Ovary (tissue), 10 donors: ENCODE measurements at places on chromosomes 13 and 19. TPM values are rescaled to one million over a fixed set of nuclear protein-coding genes. Genes with fewer than 3 reads are reported as not detected.

The EMP3 gene
- total RNA-seq: 23.2 TPM

The IGFL3 gene
- not detected for total RNA-seq

DNA sequence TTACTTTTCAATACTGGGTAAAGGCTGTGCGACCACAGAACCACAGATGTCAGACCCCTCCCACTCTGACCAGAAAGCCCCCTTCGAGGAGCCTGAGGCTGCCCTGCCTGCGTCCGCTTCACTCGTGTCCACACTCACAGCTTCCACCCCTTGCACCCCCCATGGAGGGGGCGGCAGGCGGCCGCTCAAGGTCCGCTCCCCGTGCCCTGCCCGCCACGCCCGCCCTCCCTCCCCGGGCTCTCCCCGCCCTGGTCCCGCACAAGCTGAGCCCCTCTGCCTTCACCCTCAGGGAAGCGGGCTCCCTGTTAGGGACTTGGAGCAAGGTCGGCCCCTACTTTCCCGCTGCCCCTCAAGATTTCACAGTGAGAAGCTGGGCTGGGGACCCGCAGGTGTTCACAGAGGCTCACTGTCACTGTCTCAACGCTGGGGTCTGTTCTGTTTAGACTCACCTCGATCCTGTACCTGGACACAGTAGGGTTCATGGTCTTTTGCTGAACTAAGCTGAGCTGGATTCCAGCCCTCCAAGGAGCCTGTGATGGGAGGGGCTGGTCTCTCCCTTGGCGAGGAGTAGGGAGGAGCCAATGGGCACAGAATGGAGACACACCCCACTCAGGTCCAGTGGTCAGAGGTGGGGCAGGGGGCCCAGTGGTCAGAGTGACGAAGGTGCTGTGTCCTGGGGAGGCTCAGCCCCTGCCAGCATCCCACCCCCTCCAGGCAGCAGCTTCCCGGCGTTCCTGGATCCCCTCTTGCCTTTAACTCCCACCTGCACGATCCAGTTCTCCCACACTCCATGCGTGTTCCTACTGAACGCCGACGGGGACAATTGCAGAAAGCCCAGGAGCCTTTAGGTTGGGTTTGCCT, 69.5 kb downstream of the SPACA7 start:
- no peaks in the 10 kb centered on the region for H3K4me1 ChIP-seq
- no peak for DNase-seq
- H3K27me3 ChIP-seq: no peaks in the 10 kb centered on the region
- no peak overlapping the region for H3K27ac ChIP-seq
- no peaks in the 10 kb centered on the region for H3K36me3 ChIP-seq
- H3K4me3 ChIP-seq: no peak overlapping the region

DNA sequence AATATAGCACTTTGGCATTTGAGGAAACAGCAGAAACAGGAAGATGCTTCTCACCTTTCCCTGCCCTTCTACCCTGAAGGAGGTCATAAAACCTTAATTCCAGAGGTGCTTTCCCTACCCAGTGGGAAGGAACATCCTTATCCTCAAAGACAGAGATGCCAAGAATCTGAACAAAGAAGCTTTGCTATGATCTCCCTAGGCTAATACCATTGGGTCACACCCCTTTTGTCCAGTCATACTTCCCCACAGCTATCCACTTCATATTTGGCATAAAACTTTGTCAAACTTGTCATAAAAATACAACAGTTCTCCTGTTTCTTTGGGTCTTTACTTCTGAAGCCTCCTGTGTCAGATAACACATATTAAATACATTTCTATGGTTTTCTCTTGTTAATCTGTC, 21.7 kb upstream of the RXFP2 start:
- no peak for DNase-seq
- no peaks in the 10 kb centered on the region for H3K27me3 ChIP-seq
- H3K4me1 ChIP-seq: no peaks in the 10 kb centered on the region
- no peak overlapping the region for H3K27ac ChIP-seq

DNA sequence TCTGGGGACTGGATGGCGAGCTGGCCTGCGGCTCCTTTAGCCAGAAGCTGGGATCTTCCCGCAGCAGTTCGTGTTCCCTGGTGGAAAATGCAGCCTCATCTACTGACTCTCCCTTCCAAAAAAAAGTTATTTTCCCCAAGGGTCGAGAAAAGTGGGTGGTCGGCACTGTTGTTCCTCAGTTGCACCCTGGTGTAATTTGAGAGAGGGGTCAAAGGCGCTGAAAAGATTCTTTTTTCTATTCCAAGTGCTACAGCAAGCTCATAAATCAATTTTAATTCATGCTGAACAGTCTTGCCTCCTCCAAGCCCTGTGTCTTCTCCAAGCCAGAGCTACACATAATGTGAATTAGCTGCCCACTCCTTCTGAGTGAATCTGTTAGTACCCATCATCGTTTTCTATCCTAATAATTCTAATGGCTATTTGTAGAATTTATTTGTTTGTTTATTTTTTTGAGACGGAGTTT, 774 bp downstream of the SLC25A15 start:
- H3K4me1 ChIP-seq: no peaks in the 10 kb centered on the region
- no peaks in the 10 kb centered on the region for H3K36me3 ChIP-seq
- peak overlapping the region; percentile 56 for H3K4me3 ChIP-seq
- no peaks in the 10 kb centered on the region for H3K27me3 ChIP-seq
- no peak for DNase-seq

GRCh38 chr19:48158210-48158790, 11.8 kb downstream of the LIG1 start:
- no peak for DNase-seq
- no peak overlapping the region for H3K4me3 ChIP-seq
- no peaks in the 10 kb centered on the region for H3K27me3 ChIP-seq
- H3K27ac ChIP-seq: no peak overlapping the region
- H3K36me3 ChIP-seq: no peaks in the 10 kb centered on the region
- no peaks in the 10 kb centered on the region for H3K4me1 ChIP-seq

DNA sequence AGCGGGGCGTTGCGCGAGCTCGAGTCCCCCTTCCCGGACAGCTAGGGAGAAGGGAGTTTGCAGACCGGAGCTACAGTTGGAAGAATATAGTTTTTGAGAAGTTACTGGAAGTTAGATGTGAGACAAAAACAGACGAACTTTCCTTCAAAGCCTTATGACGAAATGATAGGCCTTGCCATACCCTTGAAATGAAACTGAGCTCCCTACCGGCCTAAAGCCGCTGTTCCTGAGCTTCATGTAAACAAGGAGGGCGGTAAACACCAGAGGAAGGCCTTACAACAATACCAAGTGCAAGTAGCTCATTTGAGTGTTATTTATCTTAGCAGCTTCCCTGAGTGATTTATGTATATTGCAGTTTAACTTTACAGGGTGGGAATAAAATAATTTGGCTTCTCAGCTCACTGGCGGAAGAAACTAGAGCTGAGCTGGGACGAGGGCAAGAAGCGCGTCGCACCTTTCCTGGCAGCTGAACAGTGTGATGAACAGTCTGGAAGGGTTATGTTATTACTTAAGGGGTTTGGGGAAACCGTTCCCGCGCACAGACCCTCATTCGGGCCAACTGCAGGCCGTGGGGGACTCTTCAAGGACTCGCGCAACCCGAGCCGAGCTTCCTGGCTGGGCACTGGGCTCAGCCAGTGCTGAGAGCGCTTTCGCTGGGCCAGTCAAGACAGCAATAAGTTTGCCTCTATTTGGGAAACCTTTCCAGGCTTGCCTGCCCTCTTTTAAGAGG, 111.2 kb downstream of the KCNRG start:
- H3K27ac ChIP-seq: peak overlapping the region; percentile 68
- peaks cover 4% of the 10 kb centered on the region for H3K27me3 ChIP-seq
- H3K4me3 ChIP-seq: peak overlapping the region; percentile 83

The SPRYD7 gene
- 3.7 TPM for total RNA-seq

- H3K4me3 ChIP-seq: no peak overlapping the region
- DNase-seq: no peak
- H3K27me3 ChIP-seq: no peaks in the 10 kb centered on the region
- no peaks in the 10 kb centered on the region for H3K4me1 ChIP-seq
Observed at GRCh38 chr13:97715763-97716162, 237.7 kb upstream of the IPO5 start.
